ENCODE measurements at places on chromosomes 5 and 9. TPM values are rescaled to one million over a fixed set of nuclear protein-coding genes. Genes with fewer than 3 reads are reported as not detected.

GRCh38 chr5:142839711-142840346, 69.7 kb downstream of the ARHGAP26 start:
- H3K4me1 ChIP-seq: peaks cover 7% of the 10 kb centered on the region
- no peaks in the 10 kb centered on the region for H3K27me3 ChIP-seq
- H3K4me3 ChIP-seq: no peak overlapping the region

DNA sequence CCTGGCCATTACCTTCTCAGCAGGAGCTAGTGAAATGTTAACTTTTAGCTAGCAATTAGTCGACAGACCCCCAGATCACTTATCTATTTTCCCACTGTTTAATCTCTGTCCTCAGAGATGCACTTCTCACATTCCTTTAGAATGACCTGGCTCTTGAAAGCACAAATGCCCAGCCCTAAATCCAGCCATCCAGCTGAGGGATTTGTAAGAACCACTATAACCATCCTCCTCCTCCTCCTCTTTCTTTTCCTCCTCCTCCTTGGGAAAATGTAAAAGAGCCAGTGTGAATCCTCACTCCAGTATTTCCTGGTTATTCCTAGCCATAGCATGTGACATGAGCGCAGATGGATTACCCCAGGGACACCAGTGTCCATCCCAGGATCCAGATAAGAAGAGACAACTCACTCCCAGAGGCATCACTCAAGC, 124.3 kb downstream of the ENC1 start:
- H3K4me3 ChIP-seq: no peak overlapping the region
- H3K36me3 ChIP-seq: no peaks in the 10 kb centered on the region
- no peak for DNase-seq
- no peak overlapping the region for H3K27ac ChIP-seq
- H3K27me3 ChIP-seq: no peaks in the 10 kb centered on the region

DNA sequence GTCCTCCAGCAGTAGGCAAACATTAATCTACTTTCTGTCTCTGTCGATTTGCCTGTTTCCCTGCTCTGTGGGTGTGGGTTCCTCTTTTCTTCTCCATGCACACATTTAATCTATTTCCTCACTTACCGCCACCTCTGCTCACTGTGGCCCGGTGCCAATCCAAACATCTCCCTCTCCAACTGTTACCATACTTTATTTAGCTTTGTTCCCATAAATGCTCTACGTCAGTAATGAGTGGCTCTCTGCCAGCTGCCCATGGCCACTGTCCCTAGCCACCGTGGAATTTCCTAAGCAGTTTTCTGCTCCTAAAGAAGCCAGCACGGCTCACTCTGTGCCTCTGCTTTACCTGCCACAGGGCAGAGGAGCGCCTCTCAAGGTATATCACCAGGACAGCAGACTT, 19.5 kb upstream of the GOLPH3 start:
- DNase-seq: no peak
- no peaks in the 10 kb centered on the region for H3K27me3 ChIP-seq
- no peak overlapping the region for H3K27ac ChIP-seq
- no peaks in the 10 kb centered on the region for H3K36me3 ChIP-seq
- H3K4me1 ChIP-seq: no peaks in the 10 kb centered on the region
- H3K4me3 ChIP-seq: no peak overlapping the region

DNA sequence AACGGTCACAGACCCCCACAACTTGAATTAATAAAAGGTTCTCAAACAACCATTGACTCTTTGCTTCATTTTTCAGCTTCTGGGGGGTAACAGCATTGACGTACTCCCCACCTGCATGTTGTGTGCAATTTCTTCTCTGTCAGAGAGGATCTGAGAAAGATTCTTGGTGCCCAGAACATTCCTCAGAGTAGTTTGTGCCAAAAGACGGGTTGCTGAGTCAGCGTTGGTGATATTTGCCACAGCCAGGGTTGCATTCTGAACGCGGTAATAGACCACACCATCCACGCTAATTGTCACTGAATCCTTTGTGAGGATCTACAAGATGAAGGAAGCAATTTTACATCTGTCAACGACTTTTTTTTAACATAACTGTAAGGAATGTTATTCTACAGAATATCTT, 21.0 kb downstream of the STOM start:
- H3K4me3 ChIP-seq: no peak overlapping the region
- no peak overlapping the region for H3K27ac ChIP-seq
- H3K36me3 ChIP-seq: peaks cover 40% of the 10 kb centered on the region
- peaks cover 33% of the 10 kb centered on the region for H3K4me1 ChIP-seq
- no peak for DNase-seq

GRCh38 chr5:172437445-172438318, 16.6 kb downstream of the SH3PXD2B start:
- H3K27me3 ChIP-seq: no peaks in the 10 kb centered on the region
- no peaks in the 10 kb centered on the region for H3K4me1 ChIP-seq
- H3K4me3 ChIP-seq: no peak overlapping the region
- DNase-seq: no peak

DNA sequence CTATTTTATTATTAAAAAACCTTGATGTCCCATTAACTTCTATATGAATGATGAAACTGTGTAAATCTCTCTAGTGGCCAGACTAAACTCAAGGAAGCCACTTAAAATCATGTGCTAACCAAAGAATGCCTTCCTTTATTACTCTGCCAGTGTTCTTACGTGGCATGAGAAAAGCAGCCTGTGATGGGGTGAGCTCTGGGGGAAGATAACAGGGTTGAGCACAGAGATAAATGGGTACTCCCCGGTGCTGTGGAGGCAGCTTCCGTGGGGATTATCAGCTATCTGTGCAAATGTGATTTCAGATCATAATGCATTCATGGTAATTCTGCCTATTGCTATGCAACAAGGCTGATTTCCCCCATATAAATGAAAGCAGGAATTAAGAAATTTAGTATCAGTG, 181.3 kb downstream of the CAVIN4 start:
- no peaks in the 10 kb centered on the region for H3K36me3 ChIP-seq
- H3K4me3 ChIP-seq: no peak overlapping the region
- DNase-seq: no peak
- no peaks in the 10 kb centered on the region for H3K4me1 ChIP-seq
- no peak overlapping the region for H3K27ac ChIP-seq
- no peaks in the 10 kb centered on the region for H3K27me3 ChIP-seq

DNA sequence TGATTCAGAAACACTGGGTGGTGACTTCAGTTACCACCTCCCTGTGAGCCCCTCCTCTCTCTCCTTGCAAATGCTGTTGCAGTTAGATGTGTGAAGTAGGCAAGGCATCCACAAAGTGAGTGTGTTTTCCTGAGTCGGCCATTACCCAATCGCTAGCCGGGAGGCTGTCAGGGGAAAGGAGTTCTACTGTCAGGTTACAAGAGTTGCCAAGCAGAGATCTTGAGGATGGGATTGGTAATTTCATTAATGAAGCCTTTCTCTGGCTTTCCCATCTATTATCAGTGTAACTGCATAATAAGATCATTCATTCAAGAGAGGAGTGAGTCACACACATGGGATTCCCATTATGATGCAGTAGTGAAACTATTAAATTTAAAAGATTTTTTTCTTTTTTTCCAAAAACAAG, 106.9 kb downstream of the GLDC start:
- no peak overlapping the region for H3K4me3 ChIP-seq
- DNase-seq: no peak

GRCh38 chr9:118652258-118652657, 717.0 kb downstream of the BRINP1 start:
- no peaks in the 10 kb centered on the region for H3K36me3 ChIP-seq
- no peaks in the 10 kb centered on the region for H3K4me1 ChIP-seq
- no peak for DNase-seq
- H3K27ac ChIP-seq: no peak overlapping the region
- no peaks in the 10 kb centered on the region for H3K27me3 ChIP-seq
- no peak overlapping the region for H3K4me3 ChIP-seq

DNA sequence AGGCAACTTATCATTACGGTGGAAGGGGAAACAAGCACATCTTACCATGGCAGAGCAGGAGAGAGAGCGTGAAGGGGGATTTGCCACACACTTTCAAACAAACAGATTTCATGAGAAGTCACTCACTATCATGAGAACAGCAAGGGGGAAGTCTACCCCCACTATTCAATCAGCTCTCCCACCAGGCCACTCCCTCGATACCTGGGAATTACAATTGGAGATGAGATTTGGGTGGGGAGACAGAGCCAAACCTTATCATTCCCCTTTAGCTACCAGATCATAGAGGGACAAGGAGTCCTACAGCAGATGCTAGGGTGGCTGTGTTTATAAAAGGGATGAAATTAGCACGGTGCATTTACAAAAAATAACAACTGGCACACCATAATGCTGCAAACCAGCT, 2149.4 kb upstream of the ACO1 start:
- no peaks in the 10 kb centered on the region for H3K36me3 ChIP-seq
- no peak for DNase-seq
- H3K27me3 ChIP-seq: no peaks in the 10 kb centered on the region

GRCh38 chr5:8012131-8012977, 143.4 kb downstream of the MTRR start:
- H3K4me1 ChIP-seq: no peaks in the 10 kb centered on the region
- no peak overlapping the region for H3K27ac ChIP-seq
- DNase-seq: no peak
- H3K36me3 ChIP-seq: no peaks in the 10 kb centered on the region
- no peak overlapping the region for H3K4me3 ChIP-seq

DNA sequence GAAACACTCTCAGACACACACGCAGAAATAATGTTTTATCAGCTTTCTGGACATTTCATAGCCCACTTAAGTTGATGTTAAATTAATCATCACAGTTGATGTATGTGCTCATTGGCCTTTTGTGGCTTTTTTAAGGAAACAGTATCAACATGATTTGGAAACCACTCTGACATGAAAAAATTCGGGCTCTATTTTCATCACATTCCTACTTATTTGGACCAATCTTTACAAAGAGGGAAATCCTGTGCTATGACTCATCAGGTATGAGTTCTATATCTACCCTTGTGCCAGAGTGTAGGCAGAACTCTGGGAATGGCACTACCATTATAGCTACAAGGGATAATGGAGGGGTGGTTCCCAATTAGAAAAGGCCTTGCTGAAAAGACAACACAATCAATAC, 388.4 kb upstream of the PTGER4 start:
- no peak for DNase-seq
- H3K27ac ChIP-seq: no peak overlapping the region
- H3K4me1 ChIP-seq: no peaks in the 10 kb centered on the region
- H3K4me3 ChIP-seq: no peak overlapping the region
- H3K36me3 ChIP-seq: no peaks in the 10 kb centered on the region

- H3K4me3 ChIP-seq: no peak overlapping the region
- peaks cover 20% of the 10 kb centered on the region for H3K27me3 ChIP-seq
- DNase-seq: no peak
- H3K27ac ChIP-seq: no peak overlapping the region
- no peaks in the 10 kb centered on the region for H3K4me1 ChIP-seq
- no peaks in the 10 kb centered on the region for H3K36me3 ChIP-seq
Observed at GRCh38 chr5:135484674-135485086, 32.5 kb upstream of the TIFAB start.

- no peak for DNase-seq
- H3K4me1 ChIP-seq: no peaks in the 10 kb centered on the region
- no peak overlapping the region for H3K27ac ChIP-seq
- H3K36me3 ChIP-seq: no peaks in the 10 kb centered on the region
- H3K4me3 ChIP-seq: no peak overlapping the region
Observed at GRCh38 chr9:107049803-107050184, 186.8 kb downstream of the ZNF462 start.

DNA sequence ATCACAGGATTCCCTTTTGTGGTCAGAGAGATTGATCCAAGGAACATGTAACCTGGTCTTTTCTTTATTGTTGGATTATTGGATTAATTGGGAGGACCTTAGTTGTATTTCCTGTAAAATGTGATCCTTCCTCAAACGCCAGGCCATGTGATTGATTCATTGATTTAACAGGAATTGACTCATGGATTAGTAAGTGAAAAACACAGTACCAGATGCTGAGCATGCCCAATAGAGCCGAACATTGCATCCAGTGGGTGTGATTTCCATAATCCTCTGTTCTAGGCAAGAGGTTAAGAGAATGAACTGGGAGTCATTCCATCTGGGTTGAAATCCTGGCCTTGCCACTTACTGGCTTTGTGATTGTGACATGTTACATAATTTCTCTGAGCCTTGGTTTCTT, 522.3 kb downstream of the MAT2B start:
- H3K4me3 ChIP-seq: no peak overlapping the region
- H3K27me3 ChIP-seq: no peaks in the 10 kb centered on the region
- H3K36me3 ChIP-seq: no peaks in the 10 kb centered on the region
- DNase-seq: no peak

- no peak for DNase-seq
- H3K4me3 ChIP-seq: no peak overlapping the region
- peaks cover 46% of the 10 kb centered on the region for H3K4me1 ChIP-seq
- H3K36me3 ChIP-seq: no peaks in the 10 kb centered on the region
- H3K27ac ChIP-seq: no peak overlapping the region
- H3K27me3 ChIP-seq: peaks cover 4% of the 10 kb centered on the region
Observed at GRCh38 chr5:176559683-176560082, 10.5 kb downstream of the CDHR2 start.

- no peaks in the 10 kb centered on the region for H3K36me3 ChIP-seq
- no peak for DNase-seq
- H3K27me3 ChIP-seq: no peaks in the 10 kb centered on the region
- H3K4me3 ChIP-seq: no peak overlapping the region
Observed at GRCh38 chr5:136399527-136399926, 34.2 kb upstream of the TRPC7 start.

- no peak overlapping the region for H3K27ac ChIP-seq
- peaks cover 20% of the 10 kb centered on the region for H3K36me3 ChIP-seq
- no peaks in the 10 kb centered on the region for H3K27me3 ChIP-seq
- H3K4me3 ChIP-seq: no peak overlapping the region
Observed at GRCh38 chr9:5773324-5773999, 59.5 kb downstream of the ERMP1 start.

Gene SHB
- total RNA-seq: 1.8 TPM

Gene GPR21
- 0.35 TPM for total RNA-seq

Gene IDNK
- total RNA-seq: 5.9 TPM

Gene GFI1B
- total RNA-seq: not detected

Gene SPINK7
- not detected for total RNA-seq

Gene SLC34A1
- not detected for total RNA-seq
